ENCODE measurements at places on chromosomes 2 and 18.

DNA sequence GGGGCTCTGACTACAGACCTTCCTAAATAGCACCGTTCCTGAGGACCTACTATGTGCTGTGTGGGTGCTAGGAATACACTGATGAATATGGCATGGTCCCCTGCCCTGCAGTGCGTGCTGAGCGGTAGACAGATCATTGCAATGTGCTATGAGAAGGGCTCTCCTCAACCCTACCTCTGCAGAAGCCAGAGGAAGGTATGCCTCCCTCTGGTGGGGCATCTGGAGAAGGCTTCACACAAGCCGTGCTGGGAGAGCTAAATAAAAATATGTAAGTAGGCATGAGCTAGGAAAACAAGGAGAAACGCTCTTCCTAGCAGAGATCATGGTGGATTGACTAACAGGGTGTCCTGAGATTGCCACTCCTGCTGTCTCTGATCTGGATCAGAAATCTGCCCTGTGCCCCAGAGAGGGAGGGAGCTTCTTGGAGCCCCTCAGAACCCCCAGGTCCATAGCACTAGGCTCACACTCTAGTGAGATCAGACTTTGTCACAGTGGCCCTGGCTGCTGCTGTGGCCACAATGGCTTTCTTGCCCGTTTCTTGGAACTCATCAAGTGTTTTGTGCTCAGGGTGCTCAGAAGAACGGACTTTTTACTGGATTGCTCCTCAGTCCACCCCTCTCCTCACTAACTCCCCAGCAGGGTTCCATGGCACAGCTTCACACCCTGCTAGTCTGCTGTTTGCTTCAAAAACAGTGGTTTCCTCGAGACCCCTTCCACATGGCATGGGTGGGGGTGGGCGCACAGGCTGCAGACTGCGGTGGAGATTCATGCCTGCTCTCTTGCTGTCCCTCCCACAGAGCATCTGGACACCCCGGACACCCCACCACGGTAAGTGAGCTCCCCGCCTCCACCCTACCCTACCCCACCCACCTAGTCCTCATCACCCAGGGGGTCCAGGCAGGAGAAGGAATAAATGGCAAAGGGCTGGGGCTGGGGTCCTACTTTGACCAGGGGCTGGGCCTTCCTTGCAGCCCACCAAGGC, 14.2 kb downstream of the SIGLEC15 start:
- DNase-seq: no peak

- no peak for DNase-seq
Observed at GRCh38 chr2:132417430-132418035, 928 bp downstream of the GPR39 start.

- no peak for DNase-seq
Observed at GRCh38 chr2:118686346-118686745, 161.1 kb downstream of the EN1 start.

- no peak for DNase-seq
Observed at GRCh38 chr2:151102226-151102625, 159.4 kb downstream of the RBM43 start.

DNA sequence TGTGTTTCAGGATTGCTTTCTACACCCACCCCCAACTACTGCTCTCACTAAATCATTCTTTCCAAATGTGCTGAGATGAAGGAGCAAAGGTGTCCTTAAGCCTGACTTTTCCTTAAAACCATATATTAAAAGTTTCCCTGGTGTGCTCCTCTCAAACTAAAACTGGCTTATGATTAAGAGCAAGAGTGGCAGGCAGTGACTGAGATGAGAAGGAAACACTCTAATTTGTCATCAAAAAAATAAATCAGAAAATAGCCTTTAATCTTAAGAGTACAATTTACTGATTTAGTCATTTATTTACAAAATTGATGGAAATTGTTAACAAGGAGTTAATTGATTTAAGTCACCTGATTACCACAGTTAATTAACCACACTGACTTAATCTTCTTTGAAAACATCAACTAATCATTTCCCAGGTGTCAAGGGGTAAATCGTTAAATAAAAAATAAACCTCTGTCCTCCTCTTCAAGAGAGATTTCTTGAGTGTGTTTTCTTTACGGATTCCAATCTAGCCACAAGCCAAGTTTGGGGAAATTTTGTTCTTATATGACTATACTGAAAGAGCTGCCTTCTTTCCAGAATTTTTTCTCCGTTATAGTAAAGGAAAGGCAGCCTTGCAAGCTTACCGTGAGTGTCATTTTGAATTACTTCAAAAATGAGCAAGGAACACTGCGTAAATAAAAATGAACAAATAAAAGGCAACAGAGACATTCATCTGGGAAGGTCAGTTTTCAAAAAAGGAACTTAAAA, 17.4 kb downstream of the LRP2 start:
- DNase-seq: no peak
